Putamen (tissue), 1 donor: ENCODE measurements at places on chromosomes 5 and 9.

- DNase-seq: no peak
Measured at GRCh38 chr5:115501464-115502210, 42.9 kb downstream of the FEM1C start.

GRCh38 chr5:160477266-160477970, 55.8 kb downstream of the PTTG1 start:
- no peak for DNase-seq

GRCh38 chr9:134049772-134050588, 17.8 kb downstream of the BRD3 start:
- DNase-seq: no peak

DNA sequence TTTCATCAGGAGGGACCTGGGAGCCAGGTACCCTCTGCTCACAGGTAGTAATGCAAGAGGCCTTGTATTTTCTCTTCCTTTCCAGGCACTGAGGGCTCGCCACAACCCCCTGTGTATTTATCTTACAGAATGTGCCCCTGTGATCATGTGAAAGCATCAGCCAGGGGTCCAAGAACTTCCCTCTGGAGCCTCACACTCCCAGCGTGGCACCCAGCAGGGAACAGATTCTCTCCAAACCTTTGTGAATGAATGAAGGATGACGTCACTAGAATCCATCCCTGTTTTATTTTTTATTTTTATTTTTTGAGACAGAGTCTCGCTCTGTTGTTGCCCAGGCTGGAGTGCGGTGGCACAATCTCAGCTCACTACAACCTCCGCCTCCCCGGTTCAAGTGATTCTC, 107.3 kb upstream of the IER5L start:
- DNase-seq: no peak

- no peak for DNase-seq
Measured at GRCh38 chr5:35736280-35736679, 118.6 kb downstream of the SPEF2 start.

DNA sequence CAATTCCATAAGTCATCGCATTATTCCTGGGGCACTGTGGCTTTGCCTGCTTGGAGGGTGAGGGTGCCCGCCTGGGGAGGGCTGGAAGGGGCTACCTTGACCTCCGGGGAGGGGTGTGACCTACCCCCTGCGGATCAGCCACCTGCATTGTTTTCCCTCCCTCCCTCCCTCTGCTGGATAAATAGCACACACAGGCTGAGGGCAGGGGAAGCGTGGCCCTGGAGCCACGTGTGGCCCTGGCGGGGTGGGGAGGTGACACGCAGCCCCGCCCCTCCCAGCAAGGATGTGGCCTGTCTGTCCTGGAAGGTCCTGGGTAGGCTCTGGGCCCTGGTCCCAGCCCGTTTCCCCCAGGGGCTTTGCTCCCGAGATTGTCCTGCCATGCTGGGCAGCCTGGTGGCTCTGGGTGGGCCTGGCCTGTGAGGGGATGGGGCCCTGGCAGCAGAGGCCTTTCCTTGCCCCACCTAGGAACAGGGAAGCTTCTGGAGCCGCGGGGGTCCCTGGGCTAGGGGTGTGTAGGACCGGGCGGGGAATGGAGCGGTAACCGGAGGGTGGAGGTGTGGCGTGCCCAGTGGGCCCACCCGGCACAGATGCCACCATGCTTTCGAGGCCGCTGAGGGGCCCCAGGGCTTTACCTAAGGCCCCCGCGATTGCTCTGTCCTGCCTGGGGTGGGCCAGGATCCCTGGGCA, 33.4 kb downstream of the RXRA start:
- DNase-seq: no peak

GRCh38 chr9:12230708-12231107, 462.5 kb upstream of the TYRP1 start:
- DNase-seq: no peak

- no peak for DNase-seq
Measured at GRCh38 chr9:11038366-11038765, 425.6 kb upstream of the PTPRD start.

GRCh38 chr5:76710991-76711390, 4.9 kb upstream of the F2R start:
- no peak for DNase-seq

DNA sequence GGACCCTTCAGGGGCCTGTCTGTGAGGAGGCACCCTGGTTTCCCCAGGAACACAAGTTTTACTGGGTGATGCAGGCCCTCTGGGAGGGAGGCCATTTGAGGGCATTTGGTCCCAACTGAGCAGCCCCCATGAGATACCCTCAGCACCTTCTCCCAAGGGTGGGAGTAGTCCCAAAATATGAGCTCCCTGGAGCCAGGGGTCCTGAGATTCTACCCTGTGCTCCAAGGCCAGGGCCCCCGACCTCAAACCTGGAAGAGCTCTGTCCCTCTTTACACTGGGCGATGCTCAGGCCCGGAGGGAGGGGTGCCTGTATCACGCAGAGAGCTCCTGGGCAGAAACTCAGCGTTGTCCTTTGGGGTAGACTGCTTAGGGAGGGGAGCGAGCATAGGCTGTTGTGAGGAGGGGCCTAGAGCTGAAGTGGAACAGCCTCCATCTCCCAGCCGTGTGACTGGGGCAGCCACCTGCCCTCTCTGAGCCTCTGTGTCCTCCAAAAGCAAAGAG, 64.0 kb upstream of the SYNPO start:
- no peak for DNase-seq

GRCh38 chr5:69468631-69469030, 24.0 kb upstream of the OCLN start:
- DNase-seq: no peak

DNA sequence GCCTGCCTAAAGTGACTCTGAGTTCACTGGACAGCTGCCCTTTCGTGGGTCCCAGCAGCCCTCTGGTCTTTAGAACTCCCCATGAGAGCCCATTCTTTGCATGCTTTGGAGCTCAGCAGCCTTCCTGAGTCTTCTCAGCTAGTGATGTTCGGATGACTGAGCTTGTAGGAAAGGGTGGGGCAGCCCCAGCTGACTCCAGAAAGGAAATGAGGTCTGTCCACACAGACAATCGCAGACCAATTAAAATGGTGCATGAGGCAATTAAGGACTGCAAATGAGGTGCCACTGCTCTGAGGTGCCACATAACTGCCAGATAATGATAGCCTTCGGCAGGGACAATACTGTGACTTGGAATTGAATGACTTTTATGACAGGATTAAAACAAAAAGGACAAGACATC, 25.4 kb upstream of the TOMM5 start:
- no peak for DNase-seq

DNA sequence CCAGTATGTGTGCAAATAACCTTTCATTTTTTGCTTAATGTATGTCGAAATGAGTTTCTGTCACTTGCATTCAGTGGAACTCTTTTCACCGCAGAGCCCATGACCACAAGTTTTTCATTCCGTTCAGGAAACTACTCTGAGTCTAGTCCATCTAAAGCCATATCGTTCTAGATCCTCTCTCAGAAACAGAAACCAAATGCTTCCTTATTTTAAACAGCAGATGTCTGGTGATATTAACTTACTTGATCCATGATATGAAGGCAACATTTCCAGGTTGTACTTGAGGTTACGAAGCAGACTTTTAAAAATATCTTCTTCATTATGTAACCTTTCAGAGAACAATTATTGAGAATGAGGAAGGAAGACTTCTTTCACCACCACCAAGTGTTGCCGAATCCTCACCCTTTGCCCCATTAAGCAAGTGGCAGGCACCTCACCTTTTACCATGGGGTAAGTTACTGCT, 72.4 kb upstream of the GNAQ start:
- DNase-seq: no peak

DNA sequence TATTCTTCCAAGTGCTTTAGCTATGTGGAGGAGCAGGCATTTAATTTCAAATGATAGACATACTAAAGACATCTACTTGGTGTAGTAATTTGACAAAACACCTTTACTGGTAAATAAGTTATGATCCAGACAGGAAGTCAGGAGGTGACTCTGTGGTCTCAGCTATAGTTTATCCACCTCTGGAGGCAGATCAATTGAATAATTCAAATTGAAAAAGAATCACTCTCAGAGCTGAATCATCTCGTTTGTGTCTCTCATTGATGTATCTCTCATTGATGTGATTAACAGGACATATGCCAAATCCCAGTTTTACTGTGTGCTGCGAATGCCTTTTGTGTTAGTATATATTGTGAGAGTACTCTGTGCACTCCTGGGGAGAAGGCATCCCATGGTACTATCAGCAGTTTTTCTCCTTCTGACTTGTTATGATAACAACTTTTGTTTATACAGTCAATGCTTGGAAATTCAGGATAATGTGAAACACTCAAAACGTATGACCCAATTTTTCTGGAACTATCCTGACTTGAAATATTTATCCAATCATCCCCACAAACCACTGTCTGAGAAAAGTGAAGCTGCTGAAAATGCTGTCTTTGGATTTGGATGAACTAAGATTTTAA, 48.5 kb upstream of the DAB2 start:
- no peak for DNase-seq

DNA sequence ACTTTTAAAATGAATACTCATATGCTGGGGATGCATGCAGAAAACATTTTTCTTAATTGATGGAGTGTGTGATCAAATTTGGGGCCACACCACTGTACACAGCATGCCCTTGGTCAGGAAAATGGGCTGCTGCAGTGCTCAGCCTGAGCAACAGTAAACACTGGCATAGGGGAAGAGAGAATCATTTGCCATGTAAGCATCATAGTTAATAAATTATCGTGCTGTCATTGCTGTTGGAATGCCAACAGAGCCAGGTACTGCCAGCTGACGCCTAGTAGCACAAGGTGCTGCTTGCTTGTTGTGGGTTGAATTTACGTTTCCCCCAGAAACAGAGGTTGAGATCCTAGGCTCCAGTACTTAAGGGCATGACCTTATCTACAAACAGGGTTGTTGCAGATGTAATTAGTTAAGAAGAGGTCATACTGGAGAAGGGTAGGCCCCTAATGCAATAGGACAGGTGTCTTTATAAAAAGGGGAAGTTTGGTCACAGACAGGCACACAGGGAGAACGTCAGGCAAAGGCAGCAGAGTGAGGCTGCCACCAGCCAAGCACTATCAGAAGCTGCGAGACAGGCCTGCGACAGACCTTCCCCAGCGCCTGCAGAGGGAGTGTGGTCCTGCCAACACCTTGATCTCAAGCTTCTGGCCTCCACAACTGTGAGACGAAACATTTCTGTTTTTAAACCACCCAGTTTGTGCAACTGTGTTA, 25.3 kb downstream of the DAP start:
- DNase-seq: no peak
